Stimulated activated naive CD4-positive, alpha-beta T cell (primary cell): ENCODE measurements at places on chromosomes 7 and 10.

DNA sequence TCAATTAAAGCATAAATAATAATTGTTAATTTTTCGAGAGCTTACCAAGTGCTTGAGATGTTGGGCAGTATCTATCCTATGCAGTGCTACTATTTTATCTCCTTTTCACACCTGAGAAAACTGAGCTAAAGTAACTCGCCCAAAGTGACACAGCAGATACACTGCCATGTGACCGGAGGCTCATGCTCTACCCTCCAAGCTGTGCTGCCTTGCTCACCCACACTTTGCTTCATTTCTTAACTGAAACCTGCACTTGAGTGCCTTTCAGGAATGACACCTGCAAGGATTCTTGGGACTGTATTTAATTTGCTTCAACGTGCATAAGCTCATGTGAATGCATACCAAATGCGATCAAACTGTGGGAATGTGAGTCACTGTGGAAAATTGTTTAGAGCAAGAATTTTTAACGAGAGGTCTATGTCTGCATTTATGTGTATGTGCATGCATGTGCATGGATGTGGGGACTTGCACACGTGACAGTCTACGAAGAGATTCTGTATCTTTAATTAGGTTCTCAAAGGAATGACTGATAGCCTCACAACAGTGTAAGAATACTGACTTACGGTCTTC is 119.2 kb downstream of the ADCYAP1R1 start:
- DNase-seq = no peak

DNA sequence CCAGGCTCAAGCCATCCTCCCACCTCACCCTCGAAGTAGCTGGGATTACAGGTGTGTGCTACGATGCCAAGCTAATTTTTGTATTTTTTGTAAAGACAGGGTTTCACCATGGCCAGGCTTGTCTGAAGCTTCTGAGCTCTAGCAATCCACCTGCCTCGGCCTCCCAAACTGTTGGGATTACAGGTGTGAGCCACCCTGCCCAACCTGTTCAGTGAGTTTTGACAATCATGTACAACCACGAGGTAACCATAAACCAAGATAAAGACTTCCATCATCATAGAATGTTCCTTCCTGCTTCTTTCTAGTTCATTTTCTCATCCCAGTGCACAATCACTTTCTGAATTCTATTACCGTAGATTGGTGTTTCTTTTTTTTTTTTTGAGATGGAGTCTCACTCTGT is 30.5 kb upstream of the MKRN1 start:
- DNase-seq = no peak

- no peak for DNase-seq
Measured at GRCh38 chr10:128896963-128897362, 570.1 kb upstream of the MGMT start.

DNA sequence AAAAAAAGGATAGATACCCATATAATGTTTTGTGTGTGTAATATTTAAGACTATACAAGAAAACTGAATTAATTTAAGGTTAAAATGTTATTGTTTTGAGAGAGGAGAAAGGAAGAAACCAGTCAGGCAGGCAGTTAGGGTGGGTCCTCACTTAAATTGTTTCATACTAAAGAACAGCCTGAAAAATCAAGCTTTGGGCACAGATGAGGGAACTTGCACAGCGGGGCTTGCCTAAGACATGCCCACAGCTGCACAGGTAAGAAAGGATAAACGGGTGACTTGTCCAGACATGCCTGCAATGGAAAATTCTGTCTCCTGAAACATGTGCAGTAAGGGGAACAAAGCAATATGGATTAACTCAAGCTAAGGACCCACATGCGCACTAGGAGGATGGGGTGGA is 158.4 kb downstream of the BBS9 start:
- no peak for DNase-seq

DNA sequence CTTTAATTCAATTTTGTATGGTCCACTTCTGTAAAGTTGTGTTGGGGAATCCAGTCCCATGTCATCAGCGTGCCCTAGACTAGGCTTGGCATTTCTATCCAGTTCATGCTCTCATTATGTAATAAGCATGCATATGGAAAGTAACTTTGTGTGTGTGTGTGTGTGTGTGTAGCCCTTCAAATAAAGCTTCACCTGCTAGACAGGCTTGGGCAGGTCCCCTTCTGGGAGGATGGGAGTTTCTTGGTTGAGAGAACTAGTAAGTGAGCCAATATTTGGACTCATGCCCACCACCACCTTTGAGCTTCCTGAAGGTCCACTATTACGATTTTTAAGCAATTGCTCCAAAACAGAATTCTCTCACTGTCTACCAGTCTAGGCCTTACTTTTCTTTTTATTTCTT is 6.9 kb downstream of the BZW2 start:
- DNase-seq = no peak

DNA sequence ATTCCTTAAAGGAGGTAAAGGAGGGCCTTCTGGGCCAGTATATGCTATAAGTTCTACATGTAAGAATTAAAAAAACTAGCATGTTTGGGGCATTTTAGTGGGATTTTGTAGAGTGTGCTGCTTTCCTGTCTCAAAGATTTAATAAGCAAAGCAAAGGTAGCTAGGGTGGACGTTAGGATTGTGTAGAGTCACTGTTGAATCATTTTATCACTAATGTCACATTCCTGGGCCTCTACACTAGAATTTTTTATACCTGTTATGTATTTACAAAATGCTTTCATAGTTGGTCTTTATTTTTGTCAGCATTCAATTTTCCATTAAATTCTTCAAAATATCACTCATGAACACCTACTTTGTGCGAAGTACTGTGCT is 139.4 kb upstream of the PHYHIPL start:
- no peak for DNase-seq

- DNase-seq = no peak
Measured at GRCh38 chr7:561631-562373, 42.2 kb upstream of the PDGFA start.

- no peak for DNase-seq
Measured at GRCh38 chr10:71213127-71213621, 804 bp downstream of the UNC5B start.

GRCh38 chr10:33876584-33877400 is 542.3 kb upstream of the NRP1 start:
- DNase-seq = no peak

DNA sequence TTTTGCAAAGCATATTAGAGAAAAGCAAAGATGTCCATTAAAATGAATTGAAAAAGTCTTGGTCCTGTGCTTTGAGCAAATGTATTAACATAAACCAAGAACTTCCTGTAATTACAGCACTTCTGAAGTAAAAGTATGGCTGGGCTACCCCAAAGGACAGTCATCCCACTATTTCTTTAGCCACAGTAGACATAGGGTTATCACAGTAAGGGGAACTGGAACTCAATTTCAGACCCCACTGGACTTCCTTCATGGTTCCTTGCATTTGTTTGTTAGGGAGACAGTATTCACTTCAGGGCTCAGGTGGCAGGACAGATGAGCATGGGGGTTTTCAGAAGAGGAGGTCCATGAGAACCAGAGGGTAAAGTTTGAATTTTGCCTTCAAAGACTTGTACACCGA is 203.1 kb upstream of the PDE1C start:
- DNase-seq = no peak

- no peak for DNase-seq
Measured at GRCh38 chr7:13904689-13905088, 84.8 kb downstream of the ETV1 start.

DNA sequence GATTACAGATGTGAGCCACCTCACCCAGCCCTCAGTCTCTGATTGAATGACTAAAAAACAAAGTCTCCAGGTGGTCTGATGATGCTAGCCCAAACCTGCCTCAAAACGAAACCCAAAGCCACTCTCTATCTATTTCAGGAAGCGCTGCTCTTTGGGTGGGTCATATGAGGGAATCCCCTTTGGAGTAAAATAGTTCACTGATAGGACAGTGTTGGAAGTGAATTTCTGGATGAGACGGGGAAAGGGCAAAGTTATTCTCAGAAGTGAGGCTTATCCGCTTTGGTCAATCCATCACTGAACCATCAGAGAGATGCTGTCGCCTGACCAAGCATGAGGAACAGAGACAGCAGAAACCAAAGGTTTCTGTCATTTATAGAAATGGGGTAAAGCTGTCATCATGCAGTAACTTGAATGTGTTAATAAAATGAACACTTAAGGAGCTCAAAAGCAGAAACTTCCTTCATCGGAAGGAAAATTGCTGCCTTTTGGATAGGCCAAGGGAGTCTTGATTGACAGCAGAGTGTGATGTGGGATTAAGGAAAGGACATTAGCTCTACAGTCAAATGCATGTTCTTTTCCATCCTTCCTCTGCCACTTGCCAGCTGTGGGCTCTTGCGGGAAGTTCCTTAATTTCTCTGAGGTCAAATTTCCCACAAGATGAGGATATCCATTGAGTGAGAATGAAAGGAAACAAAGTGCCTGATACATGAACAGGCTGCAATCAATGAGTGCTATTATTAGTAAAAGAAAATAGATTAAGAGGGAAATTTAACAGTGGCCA is 64.9 kb upstream of the C1QL3 start:
- no peak for DNase-seq

DNA sequence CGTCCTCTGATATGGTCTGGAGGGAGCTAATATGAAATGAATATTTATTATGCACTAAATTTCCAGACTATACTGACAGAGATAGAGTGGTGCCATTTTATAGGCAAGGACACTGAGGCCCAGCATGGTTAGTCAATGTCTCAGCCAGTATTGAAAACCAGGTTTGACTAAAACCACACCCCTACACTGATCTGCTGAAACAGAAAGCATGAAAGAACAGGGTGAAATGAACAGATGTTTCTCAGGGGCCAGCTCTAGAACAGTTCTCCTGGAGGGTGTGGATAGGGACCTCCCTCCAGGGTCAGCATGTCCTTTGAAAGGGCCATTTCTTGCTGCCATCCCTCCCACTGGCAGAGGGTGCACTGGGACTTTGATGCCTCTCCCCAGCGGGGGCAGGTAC is 700.5 kb downstream of the GRID1 start:
- no peak for DNase-seq

DNA sequence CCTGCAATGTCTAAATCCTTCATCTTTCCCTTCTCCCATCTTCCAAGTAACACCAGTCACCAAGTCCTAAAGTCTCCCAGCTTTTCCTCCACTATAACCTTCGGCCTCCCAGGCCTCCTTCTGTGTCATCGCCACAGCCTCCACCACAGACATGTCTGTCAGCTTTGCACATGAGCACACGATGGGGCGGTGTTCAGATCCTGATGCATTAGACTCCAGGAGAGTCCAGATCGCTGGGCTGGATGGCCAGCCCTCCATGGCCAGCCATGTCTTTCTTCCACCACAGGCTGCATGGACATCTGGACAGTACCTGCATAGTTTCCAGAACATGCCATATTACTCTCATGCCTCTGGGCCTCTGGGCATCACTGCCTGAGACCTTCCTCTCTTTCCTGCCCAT is 974.2 kb upstream of the ZNF722 start:
- no peak for DNase-seq

DNA sequence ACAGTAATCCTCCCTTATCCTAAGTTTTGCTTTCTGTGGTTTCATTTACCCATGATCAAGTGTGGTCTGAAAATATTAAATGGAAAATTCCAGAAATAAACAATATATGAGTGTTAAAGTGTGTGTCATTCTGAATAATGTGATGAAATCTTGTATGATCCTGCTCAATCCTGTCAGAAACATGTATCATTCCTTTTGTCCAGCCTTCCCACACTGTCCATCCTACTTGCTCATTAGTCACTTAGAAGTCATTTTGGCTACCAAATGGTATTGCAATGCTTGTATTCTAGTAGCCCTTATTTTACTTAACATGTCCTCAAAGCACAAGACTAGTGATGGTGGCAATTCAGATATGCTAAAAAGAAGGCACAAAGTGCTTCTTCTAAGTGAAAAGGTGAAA is 1211.2 kb upstream of the SORCS1 start:
- DNase-seq = no peak

DNA sequence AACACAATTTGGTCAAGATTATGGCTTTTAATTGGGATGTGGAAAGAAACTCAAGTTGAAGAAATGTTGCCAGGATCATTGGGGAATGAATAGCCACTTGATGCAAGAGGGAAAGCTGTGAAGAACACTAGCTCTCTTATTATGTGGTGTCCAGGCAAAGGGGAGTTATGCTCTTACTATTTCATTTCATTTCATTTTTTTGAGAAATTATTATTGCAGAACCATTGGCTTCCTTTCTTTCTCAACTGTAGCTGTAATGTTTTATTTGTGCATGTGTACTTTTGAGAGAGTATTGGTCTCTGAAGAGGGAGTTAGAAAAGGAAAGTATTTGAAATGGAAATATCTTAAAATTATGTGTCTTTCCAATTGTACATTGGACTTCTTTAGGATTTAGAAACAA is 312.6 kb upstream of the BMPER start:
- DNase-seq = no peak

DNA sequence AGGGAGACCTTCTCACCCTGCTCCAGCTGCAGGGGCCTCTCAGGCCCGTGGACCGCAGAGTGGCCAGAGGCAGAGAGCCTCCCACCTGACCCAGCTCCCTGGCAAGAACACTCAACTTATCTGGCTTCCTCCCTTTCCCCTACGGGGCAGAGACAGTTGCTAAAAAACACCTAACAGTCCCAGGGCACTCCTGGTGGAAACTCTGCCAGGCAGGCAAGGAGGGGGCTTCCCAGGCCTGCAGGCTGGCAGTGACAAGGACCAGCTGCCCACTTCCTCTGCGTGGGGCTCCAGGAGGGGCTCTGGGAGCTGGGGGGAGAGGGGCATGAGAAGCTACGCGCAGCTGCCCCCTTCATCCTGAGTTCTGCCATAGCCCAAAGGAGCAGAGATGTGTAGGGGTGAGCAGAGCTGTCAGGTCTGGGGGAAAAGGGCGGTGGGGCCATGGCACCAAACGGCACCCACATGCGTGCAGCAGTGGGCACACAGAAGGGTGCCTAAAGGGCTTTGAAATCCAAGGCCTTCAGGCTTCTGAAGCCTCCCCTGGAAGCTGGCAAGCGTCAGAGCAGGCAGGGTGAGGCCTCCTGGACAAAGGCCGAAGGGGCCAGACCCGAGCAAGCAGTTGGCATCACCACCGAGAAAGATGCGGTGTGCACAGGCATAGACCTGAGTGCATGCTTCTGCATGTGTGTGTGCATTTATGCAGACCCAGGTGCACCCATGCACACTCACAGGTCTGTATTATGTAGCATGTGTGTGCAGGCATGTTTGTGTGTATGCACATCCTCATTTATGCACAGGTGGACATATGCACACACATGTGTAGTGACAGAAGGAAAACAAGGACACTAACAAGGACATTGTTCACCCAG is 14.4 kb downstream of the SPOCK2 start:
- DNase-seq = no peak

DNA sequence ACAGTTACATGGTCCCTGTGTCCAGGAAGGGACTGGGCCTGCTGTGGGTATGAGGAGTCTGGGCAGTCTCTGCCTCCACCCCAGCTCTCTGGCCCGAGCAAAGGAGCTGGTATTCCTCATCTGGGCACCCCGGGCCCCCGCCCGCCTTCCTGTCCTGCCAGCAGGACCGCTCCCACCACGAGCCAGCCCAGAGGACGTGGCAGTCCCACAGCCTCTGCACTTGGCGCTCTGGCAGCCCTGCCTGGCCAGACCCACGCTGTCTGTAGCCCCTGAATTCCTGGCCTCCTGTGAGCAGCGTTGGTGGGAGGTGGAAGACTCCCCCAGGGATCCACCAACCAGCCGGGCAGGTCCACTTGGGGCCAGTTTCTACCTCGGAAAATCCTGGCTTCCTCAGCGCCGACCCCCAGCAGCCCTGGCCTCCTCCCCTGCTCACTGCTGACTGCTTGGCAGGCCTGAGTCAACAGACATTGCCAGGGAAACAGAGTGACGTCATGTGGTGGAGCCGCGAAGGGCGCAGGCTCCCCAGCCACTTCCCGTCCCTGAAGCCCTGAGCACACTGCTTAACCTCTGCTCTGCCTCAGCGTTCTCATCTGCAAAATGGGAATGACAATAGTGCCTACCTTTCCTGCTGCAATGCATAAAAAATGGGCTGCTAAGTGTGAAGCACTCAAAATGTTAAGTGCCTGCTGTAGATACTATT is 21.6 kb upstream of the LIMK1 start:
- DNase-seq = no peak
